Activated CD8-positive, alpha-beta memory T cell treated with anti-CD3 and anti-CD28 coated beads, Interleukin-2, amount 10 ng/mL, durations not matched to agents 7 days and 5 days (primary cell): ENCODE measurements at places on chromosomes 2 and 18. TPM values are rescaled to one million over a fixed set of nuclear protein-coding genes. Genes with fewer than 3 reads are reported as not detected.

The ANKRD30BL gene
- not detected for total RNA-seq

The CACNB4 gene
- total RNA-seq: 0.14 TPM

The ARHGAP28 gene
- total RNA-seq: not detected

GRCh38 chr2:23375448-23375847 lies 9.5 kb upstream of the KLHL29 start:
- no peak for DNase-seq

DNA sequence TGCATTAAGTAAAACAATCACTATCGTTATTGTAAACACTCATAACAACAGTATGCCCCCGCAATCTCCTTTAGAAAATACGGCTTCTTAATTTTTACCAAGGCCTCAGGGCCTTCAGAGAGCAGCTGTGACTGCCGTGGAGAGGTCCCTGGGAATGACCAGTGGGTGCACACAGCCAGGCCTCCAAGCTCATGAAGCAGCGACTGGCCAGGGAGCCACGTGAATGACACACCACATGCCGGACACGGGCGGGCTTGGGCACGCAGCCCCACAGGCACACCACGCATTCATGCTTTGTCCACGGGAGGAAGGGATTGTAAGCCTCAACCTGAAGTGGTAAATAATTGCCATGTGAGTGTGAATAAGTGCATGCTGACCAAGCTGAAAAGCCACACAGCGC lies 121.0 kb downstream of the EIPR1 start:
- DNase-seq: peak; percentile 12

DNA sequence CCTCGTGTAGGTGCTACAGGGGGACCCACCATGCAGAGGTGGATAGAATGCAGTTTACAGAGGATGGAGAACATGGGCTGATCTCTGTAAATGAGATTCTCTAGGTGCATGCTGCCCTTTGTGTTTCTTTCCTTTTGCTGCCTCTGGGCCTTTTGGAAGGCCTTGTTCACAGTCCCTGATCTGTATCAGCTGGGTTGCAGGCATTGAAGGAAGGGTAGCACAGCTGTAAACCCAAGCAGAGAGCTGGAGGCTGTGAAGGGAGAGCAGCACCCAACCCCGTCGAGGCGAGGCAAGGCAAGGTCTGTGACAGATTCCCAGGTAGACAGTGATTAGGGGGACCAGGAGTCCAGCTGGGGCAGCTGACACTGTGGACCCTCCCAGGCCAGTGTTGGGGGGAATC lies 56.1 kb upstream of the SOS1 start:
- no peak for DNase-seq
